ENCODE measurements at places on chromosomes 7 and 10.

GRCh38 chr10:34558093-34558583, 257.0 kb downstream of the PARD3 start:
- no peak for DNase-seq

DNA sequence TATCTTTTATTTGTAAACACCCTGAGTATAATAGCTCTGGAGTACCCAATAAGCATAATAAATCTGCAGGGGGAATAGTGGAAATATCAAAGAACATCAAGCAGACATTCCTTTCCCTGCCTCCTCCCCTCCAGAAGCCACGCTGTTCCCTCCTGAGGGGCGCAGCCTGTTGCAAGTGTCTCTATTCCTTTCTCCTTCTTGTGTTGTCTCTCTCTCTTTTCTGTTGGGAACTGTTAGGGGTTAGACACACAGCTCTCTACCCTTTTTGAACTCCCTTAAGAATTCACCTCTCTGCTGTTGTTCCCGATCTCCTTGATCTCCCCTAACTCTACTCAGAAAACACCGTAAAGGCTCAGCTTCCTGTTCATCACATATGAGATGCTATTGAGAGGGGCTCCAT, 178.0 kb upstream of the FZD1 start:
- DNase-seq, result no peak

- DNase-seq, result no peak
Observed at GRCh38 chr10:71454347-71454746, 57.6 kb downstream of the CDH23 start.

GRCh38 chr10:57694956-57695608, 572.6 kb downstream of the IPMK start:
- DNase-seq, result peak; percentile 24

DNA sequence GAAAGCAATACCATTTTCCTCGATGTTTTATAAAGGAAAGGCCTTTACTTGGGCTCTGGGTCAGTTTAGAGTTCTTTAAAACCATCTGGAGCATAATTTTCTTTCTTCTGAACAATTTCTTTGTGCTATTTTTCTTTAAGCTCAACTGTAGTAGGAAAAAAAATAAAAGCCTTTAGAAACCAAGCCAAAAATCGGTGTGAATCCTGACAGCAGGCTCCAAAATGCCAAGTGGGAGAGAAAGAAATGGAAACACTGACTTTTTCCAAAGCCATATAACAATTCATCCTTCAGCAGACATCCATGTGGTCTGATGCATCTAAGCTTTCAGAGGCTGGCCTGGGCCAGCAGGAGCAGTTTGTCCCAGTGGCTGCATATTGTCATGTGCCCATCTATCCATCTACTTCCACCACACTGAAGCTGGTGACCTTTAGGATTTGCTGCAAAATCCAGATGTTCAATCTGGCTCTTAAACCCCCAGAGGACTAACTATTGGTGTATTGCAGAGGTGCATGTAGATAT, 23.0 kb upstream of the ITPRID1 start:
- DNase-seq, result no peak

DNA sequence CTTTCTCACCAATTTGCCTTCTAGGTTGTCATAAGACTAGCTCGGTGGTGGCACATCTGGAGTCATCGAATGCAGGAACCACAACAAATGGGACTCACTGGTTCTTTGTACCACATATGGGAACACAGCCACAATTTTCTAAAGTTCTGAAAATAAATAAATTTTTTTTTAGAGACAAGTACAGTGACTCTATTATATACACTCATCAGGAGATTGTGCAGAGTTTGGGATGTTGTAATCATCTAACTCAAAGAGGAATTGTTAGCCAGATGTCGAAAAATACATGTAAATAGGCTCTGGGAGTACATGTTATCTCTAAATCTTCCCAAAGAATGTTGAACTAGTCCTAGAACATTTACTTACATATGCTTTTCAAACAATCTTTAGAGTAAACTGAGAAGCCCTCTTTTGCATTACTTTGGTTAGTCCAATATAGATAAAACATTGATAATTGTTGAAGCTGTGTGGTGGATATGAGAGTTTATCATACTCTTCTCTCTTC, 19.6 kb upstream of the SEPTIN7 start:
- DNase-seq, result no peak

- no peak for DNase-seq
Observed at GRCh38 chr7:113142385-113143119, 24.2 kb upstream of the SMIM30 start.

DNA sequence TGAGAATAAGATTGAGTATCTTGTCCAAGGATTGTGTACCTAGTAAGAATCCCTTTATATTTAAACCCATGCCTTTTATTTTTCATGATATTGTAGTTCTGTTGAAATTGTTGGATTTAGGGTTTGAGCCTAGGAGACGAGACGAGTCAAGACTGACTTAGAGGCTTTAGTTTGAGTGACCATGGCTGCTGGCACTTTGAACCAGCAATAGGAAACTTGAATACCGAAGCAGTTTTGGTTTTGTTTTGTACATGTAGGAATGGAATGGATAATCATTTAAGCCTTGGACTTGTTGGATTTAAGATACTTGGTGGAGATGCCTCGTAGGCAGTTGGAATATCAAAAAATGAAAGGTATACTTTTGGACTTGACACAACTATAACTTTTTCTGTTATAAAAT, 229.0 kb downstream of the BICC1 start:
- DNase-seq, result no peak

- DNase-seq, result no peak
Observed at GRCh38 chr7:128865303-128865702, 2.6 kb downstream of the ATP6V1F start.

DNA sequence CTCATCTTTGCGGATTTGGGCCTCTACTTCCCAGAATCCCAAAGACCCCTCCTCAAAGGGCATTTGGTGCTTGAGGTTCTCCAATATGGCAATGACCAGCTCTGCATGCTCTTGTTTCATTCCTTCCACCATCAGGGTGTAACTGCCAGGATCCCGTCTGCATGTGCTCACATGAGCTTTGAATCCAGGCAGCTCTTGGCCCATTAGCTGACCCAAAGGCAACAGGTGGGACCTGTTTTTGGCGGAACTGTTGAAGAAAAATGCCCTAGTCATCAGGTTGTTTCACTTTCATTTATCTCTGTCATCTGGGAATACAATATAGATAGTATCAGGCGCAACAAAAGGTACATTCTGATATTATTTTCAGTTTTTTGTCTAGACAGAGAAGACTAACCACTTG, 159.1 kb upstream of the TCF7L2 start:
- no peak for DNase-seq

DNA sequence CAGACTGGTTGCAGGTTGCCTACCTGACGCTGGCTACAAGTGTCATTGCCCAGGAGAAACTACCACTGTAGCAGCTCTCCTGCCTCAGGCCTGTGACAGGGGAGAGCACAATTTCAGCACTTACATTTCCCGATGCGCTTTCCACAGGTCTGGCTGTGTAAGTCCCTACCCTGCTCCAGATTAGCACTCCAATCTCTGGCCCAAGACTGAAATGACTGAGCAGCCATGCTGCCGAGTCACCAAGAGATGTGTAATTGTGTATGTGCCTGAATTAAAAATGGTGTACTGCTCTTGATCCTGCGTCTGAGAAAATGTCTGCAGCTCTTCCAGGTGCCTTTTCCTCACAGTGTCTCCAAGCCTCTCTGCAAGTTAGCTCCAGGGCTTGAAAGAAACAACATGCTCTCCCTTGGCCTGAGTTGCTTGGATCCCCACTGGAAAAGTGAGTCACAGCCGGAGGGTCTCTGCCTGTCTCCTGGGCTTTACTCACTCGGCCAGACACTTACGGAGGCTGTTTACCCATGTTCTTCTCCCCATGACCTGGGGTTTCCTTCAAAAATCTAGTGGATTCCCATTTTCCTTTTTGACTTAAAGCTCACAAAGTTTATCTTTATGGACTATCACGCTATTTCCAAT, 1001.7 kb upstream of the KCND2 start:
- no peak for DNase-seq

GRCh38 chr7:105036217-105037168, 22.5 kb downstream of the KMT2E start:
- no peak for DNase-seq

DNA sequence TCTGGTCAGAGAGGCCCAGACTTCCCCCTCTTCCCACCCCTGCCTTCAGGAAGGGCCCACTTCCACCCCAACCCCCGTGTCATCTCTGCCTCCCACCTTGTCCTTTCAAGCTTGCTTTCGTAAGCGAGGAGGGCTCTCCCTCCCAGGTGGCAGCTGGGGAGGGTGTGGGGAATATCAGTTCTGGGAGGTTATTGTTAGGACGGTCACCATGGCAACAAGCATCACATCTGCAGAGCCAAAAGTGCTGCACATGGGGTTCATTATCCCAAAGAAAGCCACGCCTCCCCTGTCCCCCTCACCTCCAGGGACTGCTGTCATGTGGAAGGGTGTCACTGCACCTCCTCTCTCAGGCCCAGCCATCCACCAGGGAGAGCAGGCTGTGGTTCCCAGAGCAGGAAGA, 2.6 kb upstream of the CAMK2B start:
- no peak for DNase-seq

DNA sequence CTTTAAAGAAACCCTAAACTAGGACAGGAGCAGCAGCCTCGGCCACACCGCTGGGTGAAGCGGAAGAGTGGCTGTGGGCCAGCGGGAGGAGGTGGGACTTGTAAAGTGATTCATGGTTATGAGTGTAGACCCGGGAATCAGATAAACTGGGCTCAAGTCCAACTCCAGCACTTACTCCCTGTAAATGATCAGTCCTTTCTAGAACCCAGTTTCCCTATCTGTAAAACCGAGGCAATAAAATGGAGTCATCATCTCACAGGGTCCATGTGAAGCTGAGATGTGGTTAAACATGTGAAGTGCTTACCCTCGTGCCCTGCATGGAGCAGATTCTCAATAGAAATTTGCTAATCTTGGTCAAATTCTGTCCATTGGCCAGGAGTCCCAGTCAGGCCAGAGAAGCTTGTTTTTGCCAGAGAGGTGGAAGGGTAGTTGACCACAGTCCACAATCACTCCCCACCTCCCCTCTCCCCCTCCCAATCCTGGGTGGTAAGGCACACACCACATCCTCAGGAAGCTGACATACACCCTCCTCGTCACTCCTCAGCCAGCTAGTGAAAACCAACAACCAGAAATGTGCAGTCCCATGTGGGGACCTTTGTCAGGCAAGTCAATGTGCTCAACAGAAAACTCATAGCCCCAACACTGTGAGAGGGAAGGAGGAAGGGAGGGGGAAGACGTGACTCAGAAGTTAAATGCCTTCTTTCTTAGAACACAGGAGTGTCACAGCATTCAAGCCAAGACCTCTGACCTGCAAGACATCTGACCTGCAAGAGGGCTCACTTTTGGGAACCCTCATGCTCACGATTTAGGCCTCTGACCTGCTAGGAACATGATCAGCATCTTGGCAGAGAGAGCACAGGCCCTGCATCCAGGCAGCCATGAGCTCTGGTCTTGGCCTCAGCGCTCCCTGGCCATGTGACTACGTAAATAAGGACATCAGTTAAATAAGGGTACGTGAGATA, 145.1 kb downstream of the PLXNA4 start:
- peak; percentile 83 for DNase-seq

DNA sequence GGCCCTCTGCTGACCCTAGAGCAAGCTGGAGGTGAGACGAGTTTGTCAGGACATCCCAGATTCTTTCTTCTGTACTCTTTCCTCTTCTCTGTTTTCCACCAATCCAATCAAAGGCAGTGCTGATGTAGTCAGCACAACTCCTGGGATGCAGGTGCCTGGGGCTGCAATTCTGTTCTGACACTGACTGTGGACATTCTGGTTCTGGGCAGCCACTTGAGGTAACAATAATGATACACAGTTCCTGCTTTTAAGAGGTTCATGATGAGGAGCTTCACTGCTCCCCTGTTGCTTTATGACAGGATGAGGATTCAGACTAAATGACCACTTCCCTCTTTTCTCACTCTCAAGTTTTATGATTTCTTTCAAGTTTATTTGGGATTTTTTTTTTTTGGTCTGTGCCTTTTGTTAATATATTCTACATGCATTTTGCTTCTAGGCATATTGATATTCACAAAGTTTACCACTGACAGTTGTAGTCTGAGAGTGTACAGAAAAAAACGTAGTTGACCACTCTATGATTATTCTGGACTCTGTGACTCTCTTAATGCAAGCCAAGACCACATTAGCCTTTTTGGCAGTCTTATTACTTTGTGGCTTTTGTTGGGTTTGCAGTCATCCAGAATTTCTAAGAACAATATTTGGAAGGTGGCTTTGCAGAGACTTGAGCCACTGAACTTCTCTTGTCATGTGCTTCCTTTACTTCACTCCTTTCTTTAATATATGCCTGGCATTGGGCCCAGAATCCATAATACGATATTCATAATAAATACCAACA, 247.6 kb downstream of the AUTS2 start:
- no peak for DNase-seq

- DNase-seq, result no peak
Observed at GRCh38 chr7:40288827-40289226, 154.0 kb downstream of the SUGCT start.

DNA sequence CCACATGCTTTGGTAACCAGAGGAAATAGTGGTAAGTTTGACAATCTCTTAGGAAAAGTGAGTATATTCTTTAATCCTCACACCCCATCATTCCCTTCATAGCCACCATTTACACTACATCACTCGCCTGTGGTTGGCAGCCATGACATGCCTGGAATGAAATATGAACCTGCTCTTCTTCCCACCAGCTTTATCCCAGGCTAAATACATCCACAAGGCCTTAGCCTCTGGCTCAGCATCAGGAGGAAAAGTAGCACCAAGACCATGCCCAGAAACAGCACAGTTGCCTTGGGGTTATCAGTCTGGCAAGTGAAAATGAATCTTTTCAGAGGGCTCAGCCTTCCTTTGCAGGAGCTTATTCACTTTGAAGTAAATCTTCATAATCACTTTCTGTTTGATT, 40.3 kb downstream of the SGCE start:
- DNase-seq, result no peak

DNA sequence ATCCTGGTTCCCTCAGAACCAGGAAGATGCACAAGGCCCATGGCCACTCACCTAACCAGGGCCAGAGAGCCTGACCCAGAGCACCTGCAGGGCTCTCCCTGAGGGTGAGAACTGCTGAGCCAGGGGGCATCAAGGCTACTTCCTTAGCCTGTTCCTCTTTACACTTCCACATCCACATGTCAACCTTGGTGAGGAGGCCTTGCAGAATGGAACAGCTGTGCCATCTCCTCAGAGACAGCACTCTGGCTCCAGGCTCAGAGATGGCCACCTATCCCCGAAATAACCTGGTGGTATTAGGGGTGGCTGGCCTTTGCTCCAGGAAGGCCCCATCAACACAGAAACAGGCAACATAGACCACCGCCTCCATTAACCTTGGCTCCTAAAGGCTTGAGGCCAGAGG, 473.0 kb downstream of the RPS24 start:
- no peak for DNase-seq

GRCh38 chr10:113849946-113850345, 3.9 kb downstream of the DCLRE1A start:
- no peak for DNase-seq

GRCh38 chr10:71684356-71685173, 35.0 kb downstream of the C10orf105 start:
- no peak for DNase-seq

- no peak for DNase-seq
Observed at GRCh38 chr7:50821457-50822008, 38.8 kb upstream of the GRB10 start.

GRCh38 chr7:152355474-152356057, 80.2 kb downstream of the KMT2C start:
- no peak for DNase-seq

- DNase-seq, result no peak
Observed at GRCh38 chr7:43278088-43278644, 165.7 kb downstream of the HECW1 start.

- no peak for DNase-seq
Observed at GRCh38 chr7:129544700-129545099, 42.4 kb downstream of the SMKR1 start.

- DNase-seq, result no peak
Observed at GRCh38 chr10:83806717-83807116, 332.6 kb upstream of the GHITM start.

- DNase-seq, result no peak
Observed at GRCh38 chr7:22173685-22174573, 183.0 kb downstream of the RAPGEF5 start.

Measured in fibroblast of skin of left quadriceps (primary cell).